ENCODE measurements at places on chromosomes 12 and 14.
A peak's percentile ranks its signal among the peaks of the same experiment; 100 is the strongest.

- DNase-seq = peak; percentile 37
These were observed 1168.4 kb downstream of the TMEM121 start for GRCh38 chr14:106694638-106695393.

DNA sequence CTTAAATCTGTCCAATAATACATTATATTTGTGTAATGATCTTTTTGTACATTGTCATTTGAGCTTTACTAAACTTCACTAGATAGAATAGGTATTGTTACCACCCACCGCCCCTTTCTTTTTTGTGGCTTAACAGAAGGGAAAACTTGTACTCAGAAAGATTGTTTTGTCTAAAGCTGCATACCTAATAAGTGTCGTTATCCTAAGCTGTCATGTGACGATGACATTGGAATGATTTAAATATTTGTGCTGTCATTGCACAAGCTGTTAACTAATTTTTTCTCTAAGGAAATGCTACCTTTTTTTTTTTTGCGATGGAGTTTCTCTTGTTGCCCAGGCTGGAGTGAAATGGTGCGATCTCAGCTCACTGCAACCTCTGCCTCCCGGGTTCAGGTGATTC is 3.6 kb downstream of the DIP2B start:
- DNase-seq = no peak

DNA sequence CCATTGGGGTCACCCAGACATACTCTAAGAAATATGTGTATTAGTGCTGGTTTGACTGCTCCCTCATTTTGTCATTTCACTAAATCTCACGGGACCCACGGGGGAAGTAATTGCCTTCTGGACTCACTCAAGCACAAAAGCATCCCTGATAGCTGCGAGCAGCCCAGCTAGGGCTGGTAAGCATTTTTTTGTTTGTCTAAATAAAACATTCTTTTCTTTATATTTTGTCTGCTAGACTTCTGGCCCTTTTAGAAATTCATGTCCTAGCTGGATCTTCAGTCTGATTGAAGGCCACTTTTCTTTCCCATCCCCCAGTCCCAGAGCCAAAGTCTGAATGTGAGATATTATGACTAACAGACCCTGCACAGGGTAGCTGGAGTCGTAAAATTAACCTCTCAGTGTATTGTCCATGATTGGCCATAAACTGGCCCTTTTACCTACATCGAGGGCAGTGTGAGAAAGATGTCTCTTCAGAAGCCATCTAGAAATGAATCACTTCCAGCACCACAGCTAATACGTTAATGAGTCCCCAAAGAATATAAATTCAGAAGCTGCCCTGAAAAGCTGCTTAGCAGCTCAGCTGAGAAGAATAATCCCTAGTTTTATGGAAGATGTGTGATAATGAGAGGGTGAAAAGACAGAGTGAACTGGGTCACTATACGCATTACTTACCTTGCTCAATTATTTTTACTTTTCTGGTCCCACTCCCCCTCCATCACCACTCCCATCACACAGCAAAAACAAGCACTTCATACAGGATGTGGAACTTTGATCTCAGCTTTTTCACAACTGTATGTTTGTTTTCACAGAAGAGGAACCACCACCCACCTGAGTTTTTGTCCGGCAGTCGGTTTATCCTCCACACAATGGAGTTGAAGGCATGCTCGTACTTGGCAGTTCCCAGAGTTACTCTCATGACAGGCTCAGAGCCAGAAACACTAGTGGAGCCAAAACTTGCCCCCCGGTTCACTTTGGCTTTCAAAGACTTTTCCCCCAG is 55.6 kb upstream of the GTF2A1 start:
- no peak for DNase-seq

DNA sequence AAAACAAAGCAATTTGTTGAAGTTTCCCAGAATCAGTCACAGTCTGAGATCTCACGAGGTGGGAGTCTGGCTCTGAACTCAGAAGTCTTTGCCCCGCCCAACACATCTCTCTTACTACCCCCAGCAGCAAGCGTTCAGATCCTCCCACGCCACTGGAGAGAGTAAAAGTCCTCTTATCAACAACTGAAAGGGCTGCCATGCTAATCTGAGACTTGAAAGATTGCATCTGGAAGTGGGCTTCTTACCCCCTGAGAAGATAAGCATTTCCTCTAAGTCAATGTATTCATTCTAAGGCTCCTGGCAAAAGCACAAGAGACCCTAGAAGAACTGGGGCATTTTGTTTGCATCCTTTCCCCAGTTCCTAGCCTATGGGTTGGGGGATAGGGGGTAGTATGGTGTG is 34.1 kb upstream of the STON2 start:
- no peak for DNase-seq

DNA sequence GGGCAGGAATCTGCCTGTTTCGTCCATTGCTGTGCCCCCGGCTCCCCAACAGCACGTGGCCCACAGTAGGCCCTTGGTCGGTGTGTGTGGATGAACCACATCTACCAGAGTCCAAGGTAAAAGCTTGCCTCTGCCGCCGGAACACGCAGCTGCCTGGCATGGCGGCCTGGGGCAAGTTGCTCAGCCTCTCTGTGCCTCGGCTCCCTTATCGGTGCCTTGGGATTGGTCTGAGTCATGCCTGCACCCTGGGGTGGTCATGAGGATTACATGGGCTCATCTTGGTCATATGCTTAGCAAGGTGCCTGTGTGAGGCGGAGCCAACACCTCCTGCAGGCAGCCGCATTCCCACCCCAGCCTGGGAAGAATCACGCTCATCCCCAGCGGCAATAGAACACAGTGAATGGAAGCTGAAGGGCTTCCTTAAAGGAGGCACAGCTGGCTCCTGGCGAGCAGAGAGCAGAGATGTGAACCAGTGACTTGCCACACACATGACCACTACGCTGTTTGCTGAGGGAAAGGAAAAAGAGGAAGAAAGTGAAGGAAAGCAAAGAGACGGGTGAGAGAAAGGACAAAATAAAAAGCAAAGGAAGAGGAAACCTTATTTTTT is 5.5 kb upstream of the SCARB1 start:
- no peak for DNase-seq

DNA sequence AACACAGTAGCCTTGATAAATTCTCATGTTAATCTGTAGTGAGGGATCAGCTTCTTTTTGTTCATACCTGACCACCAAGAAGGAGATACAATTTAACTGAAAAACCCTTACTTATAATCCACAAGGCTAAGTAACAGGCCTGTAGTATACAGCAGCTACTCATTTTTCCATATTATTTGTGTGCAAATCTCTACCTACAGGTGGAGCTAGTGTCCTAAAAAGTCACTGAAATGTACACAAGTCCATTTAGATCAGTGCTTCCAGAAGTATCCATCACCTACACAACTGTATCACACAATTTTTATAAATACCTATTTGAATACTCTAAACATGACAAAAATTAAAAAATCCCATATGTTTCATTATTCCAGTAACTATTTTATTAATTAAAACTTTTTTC is 173.2 kb downstream of the SLC35F4 start:
- DNase-seq = no peak

DNA sequence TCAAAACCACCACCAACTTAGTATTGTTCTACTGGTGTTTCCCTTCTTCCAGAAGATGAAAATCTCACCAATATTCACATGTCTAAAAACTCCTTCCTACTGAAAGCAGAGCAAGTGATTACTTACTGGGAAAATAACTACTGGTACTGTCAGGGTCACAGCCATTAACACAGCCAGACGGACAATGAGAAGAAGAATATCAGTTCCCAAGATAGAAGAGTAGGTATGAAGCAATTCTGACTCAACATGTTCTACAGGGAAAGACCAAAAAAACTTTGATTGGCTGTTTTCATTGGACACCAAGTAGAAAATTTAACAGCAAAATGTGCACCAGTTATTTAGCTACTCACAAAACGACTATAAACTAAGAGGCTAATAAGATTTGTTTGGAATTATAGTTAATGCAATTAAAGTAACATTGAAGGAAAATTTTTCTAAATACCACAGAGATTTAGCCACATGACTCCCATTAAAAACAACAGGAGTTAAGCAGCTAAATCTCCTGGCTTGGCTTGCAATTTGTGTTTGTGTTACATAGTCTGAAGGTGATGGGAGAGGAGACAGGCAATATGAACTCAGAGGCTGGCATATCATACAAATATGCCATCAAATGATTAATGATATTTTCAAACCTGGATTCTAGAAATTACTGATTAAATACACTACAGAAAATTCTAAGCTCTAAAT is 9.5 kb downstream of the SLC38A2 start:
- DNase-seq = no peak

DNA sequence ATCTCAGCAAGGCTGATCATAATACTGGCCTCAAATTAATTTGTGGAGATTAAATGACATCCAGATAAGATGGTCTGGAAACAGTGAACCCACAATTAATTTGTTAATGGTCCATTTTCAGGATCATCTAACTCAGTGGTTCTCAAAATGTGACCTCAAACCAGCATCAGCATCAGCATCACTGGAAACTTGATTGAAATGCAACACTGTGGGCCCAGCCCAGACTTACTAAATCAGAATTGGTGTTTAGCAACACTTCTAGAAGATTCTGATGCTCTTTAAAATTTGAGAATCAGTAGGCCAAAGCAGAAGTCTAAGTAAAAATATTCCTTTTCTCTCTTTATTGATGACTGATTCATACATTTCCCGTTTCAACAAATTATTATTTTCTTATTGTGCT is 10.7 kb upstream of the KRT82 start:
- DNase-seq = no peak

DNA sequence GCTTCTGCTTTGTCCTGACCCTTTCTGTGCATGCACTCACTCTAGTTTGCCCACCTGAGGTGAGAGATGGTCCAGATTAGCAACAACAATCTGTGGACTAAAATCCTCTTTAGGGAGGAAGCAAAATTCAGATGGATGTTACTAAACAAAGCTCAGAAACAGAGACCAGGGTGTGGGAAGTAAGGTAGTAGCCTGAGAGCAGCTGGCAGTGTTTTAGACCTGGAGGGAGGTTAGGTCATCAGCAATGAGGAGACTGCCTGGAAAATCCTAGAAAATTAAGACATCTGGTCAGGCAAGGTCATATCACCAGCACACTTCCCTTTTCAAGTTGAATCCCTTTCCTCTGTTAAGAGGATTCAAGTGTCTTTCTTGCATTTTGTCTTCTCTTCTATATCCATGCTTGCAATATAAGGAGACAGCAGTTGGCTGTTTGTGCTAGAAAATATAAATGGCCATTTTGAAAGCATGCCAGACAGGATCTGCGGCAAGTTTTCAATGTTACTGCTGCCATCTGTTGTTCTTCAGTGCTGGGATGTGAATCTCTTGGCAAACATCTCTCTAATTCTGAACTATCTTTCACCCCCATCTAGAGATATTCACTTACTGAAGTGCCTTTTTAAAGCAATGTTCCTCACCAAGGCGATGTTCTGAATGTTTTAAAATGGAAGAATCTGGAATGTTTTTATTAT is 266.4 kb downstream of the NAV3 start:
- no peak for DNase-seq

GRCh38 chr12:94010307-94010706 is 138.1 kb upstream of the PLXNC1 start:
- no peak for DNase-seq

DNA sequence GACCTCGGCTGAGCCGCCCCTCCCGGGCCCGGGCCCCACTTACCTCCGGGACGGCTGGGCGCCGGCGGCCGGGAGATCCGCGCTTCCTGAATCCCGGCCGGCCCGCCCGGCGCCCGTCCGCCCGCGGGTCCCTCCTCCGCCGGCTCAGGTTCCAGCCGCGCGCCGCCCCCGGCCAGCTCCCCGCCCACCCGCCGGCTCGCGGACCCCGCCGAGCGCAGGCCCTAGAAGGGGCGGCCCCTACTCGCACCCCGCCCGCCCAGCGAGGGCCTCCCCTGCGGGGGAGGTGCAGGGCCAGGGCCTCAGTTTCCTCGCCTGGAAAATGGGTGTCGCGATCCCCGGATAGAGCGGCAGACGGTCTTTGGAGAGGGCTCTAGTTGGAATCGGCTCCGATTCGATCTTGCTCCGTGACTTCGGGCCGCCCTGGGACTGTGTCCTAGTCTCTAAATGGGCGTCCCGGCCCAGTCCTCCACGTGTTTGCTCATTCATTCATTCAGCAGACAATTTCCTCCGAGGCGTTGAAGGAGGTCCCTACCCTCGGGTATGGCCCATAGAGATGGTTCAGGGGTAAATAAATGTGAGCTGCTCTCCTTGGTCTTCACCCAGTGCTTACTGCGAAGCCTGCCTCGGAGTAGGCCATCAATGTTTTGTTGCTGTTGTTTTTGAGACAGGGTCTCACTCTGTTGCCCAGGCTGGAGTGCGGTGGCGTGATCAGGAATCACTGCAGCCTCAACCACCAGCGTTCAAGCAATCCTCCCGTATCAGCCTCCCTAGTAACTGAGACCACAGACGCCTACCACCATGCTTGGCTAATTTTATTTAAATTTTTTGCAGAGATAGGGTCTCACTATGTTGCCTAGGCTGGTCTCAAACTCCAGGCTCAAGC is at the start of gene TRPV4:
TRPV4 (minus strand) TSS at position 92 of the 883 bp plus-strand sequence. CDS start 18,602 bp downstream, outside the sequence.
- no peak for DNase-seq

DNA sequence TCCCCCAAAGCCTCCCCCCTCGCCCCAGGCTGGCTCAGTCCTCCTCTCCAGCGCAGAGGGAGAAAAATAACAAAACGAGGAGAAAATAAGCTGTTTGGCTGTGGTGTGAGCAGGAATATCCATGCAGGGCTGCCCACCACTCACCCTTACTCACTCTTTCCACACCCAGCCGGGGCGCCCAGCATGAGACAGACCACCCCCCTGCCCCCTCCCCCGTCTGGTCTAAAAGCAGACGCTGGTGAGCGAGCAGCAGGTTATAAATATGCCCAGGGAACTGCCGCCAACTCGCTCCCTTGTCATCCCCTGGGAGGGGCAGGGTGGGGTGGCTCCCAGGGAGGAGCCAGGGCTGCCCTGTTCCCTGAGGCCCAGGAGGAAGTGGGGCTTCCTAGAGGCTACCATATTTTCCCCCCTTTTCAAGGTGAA is 7.4 kb downstream of the WNT1 start:
- no peak for DNase-seq

DNA sequence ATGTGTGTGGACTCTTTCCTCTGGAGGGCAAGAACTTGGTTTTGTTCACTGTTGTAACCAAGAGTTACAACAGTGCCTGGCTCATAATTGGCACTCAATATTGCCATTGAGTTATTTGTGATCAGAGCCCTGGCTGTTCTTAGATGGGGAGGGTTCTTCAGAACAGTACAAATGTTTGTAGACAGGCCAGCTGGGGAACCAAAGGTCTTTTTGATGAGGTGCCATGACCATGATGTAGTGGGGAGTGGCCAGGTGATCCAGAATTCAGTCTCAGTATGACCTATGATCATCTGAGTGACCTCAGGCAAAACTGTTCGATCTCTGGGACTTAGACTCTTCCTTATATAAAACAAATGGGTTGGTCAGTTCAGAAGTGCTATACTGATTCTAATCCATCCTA is 3.3 kb upstream of the PRKAB1 start:
- DNase-seq = no peak

- DNase-seq = no peak
These were observed 92.9 kb upstream of the FOXN3 start for GRCh38 chr14:89509891-89510290.

DNA sequence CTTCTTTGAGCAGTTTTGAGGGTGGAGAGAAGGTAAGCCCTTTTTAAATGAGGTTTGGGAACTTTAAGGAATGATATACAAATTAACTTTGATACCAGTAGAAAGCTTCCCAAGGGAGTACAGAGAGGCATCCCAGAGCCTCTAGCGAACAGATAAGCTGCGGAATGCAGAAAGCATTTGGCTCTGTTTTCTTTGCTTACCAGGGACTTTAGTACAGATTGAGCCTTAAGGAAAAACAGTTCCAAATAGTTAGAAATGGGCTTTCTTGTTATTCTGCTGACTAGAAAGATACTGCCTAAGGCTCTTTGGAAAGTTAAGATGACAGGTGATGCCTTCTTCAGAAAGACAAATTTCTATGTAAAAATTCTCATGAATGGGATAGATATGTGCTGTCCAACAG is 261.7 kb upstream of the FOXN3 start:
- DNase-seq = no peak

Data from stimulated activated CD4-positive, alpha-beta T cell treated with anti-CD3 and anti-CD28 coated beads, Interleukin-1b, Interleukin-23, amount 100 ng/mL, for 4 hours (primary cell).